Occipital lobe (tissue), 3 donors: ENCODE measurements at places on chromosomes 5 and 9. TPM values are rescaled to one million over a fixed set of nuclear protein-coding genes. Genes with fewer than 3 reads are reported as not detected.

- no peak for DNase-seq
Observed at GRCh38 chr5:125970631-125971307, 452.4 kb upstream of the GRAMD2B start.

Gene CTXN3
- total RNA-seq = 1.1 TPM

Gene GLDC
- 10.0 TPM for total RNA-seq

- no peak for DNase-seq
Observed at GRCh38 chr9:89943309-89943708, 338.5 kb downstream of the GADD45G start.

Gene MRPL41
- total RNA-seq = 20.0 TPM

DNA sequence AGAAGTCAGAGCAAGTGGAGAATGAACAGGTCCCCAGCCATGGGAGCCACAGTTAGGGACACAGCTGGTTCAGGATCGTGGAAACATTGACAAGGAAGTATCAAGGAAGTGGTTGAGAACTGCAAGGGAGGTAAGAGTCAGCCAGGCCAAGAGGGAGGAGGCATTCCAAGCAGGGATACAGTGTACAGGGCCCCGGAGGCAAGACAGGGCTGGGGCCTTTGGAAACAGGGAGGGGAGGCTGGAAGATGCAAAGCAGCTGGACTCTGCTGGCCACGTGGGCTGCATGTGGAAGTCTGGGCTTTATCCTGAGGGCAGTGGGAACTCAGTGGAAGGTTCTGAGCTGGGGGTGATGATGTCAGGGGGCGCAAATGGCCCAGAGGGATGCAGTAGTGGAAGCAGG is 14.2 kb downstream of the CCDC180 start:
- no peak for DNase-seq

GRCh38 chr9:24614070-24614469 is 68.4 kb upstream of the IZUMO3 start:
- no peak for DNase-seq

Gene PCDHGA6
- total RNA-seq = 12.3 TPM

- no peak for DNase-seq
Observed at GRCh38 chr5:156715287-156715686, 134.8 kb upstream of the PPP1R2B start.

- no peak for DNase-seq
Observed at GRCh38 chr5:151225071-151225470, 1.2 kb upstream of the CCDC69 start.

Gene SEC61B
- total RNA-seq = 32.3 TPM

Gene SLCO6A1
- 0.94 TPM for total RNA-seq

DNA sequence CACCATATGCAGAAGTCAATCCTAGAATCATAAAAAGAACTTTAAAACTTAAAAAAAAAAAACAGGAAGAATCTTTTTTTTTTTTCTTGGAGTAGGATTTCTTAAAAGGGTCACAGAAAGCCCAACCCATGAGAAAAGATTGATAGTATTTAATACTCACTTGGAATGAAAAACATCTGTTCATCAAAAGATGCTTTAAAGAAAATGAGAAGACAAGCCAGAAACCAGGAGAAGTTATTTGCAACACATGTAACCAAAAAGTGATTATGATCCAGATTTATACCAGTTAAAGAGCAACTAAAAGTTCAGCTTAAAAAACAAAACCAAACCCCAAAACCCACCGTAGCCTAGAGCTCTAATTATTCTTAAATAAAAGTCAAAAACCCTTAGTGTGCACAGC is 69.3 kb downstream of the TLE4 start:
- no peak for DNase-seq

- no peak for DNase-seq
Observed at GRCh38 chr5:33170411-33170810, 270.4 kb upstream of the TARS1 start.

Gene NSD1
- total RNA-seq = 89.8 TPM

Gene PCDHGB2
- 8.3 TPM for total RNA-seq

DNA sequence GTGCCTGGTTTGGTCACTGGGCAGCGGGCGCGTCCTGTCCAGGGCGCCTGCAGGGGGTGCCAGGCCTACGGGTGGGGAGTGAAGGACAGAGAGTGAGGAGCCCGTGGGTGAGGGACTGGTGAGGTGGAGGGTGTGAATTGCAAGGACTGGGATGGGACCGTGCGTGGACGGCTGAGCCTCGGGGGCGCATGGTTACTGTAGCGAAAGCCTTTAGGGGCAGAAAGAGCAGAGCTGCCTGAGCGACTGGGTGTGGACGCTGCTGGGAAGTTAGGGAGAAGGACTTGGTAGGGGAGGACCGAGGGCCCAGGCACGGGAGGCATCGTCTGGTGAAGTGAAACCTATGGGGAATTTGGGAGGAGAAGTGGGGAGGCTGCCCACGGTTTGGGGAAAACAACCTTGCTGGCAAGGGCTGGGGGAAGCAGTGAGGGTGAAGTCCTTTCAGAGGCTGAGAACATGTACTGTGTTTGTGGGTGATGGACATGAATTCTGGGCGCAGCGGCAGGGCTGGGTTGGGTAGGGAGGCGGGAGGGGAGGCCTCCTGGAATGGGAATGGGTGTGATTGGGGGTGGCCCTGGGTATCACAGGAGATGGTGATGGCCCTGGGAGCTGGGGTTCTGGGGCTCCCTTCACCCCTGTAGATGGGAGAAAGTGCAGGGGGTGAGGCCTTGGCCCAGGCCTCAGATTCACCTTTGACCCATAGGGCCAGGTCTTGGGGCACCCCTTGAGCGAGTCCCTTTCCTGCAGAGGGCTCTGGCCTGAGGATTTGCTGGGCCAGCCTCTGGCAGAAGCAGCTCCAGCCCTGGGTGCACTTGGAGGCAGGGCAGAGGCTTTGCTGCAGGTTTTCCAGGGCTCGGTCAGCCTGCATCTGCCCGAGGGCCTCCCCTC is 1.7 kb upstream of the TOR4A start:
- DNase-seq = no peak

DNA sequence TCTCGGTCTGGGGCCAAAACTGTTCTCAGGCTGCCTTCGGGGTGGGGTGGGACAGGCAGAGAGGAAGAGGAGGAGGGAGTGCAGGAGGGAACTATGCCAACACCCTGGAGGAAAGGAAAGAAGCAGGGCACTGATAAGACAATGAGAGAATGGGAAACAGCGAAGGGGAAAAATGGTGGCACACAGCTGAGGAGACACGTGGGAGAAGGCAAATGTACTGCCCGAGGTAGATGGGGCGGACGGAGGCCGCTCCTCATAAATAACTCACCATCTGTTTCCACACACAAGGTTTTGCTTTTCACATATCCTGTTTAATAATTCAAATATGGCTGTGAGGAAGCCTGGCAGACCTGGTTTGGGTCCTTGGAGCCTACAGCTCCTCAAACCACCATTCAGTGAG is 148.2 kb upstream of the LRRTM2 start:
- no peak for DNase-seq

Gene ACSL6
- 32.9 TPM for total RNA-seq

GRCh38 chr5:10778179-10778910 is 17.3 kb upstream of the DAP start:
- no peak for DNase-seq

DNA sequence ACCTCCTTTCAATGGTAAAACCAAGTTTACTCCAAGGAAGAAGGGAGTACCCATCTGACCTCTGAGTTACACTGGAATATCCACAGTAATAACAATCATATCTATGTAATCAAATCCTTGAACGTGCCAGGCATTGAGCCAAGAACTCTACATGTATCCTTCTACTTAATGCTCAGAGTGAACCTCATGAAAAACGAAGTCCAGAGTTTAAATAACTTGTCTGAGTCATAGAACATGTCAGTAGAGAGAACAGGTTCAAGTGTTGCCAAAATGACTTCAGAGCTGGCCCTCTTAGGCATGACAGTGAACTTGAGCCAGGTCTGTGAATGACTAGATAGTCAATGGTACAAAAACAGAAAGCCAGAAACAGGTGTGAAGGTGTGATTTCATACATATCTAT is 164.1 kb upstream of the ZNF618 start:
- DNase-seq = no peak

Gene INSL4
- not detected for total RNA-seq

GRCh38 chr9:106755736-106756135 is 107.2 kb upstream of the ZNF462 start:
- DNase-seq = no peak

Gene GFPT2
- total RNA-seq = 11.4 TPM

Gene ANXA1
- total RNA-seq = 27.0 TPM

DNA sequence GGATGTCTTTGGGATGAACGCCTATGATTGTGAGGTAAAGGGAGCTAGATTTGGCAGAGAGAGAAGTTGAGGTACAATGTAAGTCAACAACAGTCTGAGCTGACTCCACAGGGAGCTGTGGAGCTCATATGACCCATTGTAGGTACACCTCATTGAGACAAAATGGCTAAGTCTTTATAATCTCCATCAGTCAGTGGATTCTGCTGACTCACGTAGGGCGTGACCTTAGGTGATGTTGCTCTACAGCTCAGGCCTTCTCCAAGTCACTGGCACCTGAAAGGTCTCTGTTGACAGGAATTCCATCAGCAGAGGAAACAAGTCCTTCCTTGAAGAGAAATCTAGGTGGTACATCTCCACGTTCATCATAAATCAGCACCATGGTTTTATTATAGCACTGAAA is 118.2 kb upstream of the PRR16 start:
- no peak for DNase-seq

DNA sequence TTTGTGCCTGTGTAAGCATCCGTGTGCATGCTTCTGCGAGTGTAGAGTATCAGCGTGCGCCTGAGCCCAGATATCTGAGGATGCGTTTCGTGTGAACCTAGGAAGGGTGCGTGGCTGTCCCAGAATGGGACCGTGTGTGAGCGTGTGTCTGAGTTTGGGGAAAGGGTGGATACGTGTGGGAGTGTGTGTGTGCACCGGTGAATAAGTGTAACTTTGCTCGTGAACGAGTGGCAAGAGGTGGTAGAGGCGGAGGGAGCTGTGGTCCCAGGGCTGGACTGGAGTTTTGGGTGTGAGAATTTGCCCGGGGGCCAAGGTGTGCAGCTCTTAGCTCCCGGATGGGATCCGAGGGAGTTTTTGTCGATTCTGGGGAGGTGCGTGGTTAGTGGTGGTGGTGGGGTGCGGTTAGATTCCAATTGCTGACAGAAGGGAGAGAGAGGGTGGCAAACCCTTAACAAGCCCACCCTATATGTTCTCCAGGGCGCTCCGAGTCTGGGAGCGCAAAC is 686 bp upstream of the COL27A1 start:
- no peak for DNase-seq

Gene FAXDC2
- total RNA-seq = 7.2 TPM

GRCh38 chr5:131548176-131548575 is 86.9 kb downstream of the RAPGEF6 start:
- no peak for DNase-seq

- DNase-seq = no peak
Observed at GRCh38 chr9:30078195-30078594, 2306.2 kb upstream of the ACO1 start.

DNA sequence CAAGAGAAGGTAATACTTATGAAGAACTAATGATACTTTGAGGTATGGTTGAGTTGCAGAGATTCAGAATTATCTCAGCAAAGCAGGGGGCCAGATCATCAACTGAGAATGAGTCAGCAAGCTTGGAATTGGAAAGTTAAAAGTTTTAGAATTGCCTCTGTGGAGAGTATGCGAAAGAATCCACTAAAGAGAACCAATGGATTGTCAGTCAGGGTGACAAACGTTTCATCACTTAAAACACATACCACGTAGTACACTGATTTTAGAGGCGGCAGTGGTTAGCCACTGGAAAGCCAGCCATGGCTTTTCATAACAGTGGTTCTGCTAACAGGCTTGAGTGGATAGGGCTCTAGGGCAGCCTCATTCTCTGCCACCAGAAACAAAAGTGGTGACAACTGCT is 30.7 kb downstream of the AOPEP start:
- DNase-seq = no peak

DNA sequence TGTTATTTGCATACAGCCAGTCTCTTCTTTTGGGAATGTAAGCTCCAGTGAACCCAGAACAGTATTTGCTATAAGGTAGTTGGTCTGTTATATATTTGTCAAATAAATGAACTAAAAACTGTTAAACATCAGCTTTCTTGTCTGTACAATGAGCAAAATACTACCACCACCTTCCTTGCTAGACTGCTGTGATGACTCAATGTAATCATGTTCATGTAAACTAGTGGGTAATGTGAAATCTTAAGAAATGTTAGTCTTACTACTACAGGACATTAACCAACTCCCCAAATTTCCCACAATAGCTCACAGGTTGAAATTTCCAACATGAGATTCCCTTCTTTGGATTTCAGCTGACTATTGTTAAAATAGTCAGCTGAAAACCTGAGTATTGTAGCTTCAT is 176.1 kb downstream of the TRPM3 start:
- DNase-seq = no peak

DNA sequence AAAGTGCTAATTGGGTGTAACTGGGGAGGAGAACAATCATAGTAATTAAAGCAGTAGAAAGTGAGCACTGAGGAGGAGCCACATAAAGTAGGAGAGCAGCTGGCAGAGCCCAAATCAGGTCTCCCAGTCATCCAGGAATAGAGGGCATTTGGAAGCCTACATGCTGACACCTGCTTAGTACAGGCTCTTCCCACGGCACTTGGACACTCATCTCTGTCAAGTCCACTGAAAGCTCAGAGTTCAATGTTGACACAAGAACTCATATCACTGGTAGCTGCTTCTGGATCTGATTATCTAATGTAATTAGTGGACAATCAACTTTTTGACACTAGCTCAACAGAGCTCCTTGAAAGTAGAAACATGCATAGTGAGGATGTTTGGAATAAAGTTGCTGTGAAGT is 45.9 kb upstream of the PCSK1 start:
- no peak for DNase-seq

DNA sequence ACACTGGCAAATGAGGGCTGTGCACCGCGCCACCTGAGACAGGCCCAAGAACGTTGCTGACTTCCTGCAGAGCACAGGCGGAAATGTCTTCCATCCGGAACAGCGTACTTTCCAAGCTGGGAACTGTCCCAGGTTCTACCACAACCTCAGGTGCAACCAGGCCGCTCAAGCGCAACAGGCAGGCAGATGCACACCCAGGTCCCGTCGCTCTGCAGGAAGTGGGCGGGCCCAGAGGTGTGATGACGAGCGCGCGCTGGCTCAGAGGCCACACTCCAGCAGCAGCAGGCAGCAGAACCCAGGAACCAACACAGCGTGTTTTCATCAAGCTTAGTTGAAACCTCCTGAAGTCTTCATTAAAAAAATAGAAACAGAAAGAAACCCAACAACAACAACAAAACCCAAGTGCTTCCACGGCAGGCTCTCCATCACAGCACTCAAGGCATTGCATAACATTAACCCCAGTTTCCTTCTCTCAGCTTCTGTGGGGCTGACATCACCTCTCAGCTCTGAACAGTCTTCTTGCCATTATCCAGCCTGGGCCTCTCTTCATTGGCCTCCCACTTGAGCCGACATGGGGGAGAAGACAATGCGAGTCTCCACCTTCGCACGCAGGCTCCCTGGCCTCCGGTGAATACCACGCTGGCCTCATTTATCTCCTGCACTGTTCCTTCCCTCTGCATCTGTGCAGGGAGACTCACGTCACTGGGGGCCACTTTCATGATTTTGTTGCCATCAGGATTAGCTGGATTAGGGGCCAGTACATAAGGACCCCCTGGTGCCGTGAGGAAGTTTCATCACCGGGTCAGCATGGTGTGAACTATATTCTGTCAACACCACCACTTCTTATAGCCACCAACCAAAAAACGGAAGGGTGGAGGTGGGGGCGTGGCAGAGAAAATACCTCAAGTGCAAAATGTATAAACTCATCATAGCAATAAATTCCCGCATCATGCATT is 22.1 kb downstream of the PTCH1 start:
- DNase-seq = no peak

GRCh38 chr5:143217065-143217803 is 186.3 kb downstream of the NR3C1 start:
- no peak for DNase-seq
